ENCODE measurements at places on chromosomes 1 and 21.
A peak's percentile ranks its signal among the peaks of the same experiment; 100 is the strongest.

- DNase-seq, result no peak
Measured at GRCh38 chr1:13523780-13524477, 10.1 kb upstream of the LRRC38 start.

- DNase-seq, result no peak
Measured at GRCh38 chr1:3463013-3463385, 8.5 kb downstream of the ARHGEF16 start.

DNA sequence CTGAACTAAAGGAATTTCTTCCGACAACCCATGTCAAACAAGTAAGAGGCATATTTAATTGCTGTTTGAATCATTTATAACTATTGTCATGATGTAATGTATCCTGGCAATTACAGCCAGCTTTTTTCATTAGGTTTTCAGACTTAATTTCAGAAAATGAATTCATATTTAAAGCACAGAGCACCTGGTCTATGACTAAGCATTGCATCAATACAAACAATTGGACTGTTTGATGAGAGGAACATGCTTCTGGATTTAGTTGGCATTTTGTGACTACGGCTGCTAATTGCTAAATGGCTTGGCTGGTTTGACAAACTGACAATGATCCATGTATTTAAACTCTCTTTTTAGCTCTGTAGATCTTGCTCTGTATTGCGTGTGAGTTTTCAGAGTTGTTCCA lies 853.4 kb downstream of the NCAM2 start:
- DNase-seq, result no peak

- DNase-seq, result no peak
Measured at GRCh38 chr1:244761279-244761678, 74.2 kb upstream of the COX20 start.

DNA sequence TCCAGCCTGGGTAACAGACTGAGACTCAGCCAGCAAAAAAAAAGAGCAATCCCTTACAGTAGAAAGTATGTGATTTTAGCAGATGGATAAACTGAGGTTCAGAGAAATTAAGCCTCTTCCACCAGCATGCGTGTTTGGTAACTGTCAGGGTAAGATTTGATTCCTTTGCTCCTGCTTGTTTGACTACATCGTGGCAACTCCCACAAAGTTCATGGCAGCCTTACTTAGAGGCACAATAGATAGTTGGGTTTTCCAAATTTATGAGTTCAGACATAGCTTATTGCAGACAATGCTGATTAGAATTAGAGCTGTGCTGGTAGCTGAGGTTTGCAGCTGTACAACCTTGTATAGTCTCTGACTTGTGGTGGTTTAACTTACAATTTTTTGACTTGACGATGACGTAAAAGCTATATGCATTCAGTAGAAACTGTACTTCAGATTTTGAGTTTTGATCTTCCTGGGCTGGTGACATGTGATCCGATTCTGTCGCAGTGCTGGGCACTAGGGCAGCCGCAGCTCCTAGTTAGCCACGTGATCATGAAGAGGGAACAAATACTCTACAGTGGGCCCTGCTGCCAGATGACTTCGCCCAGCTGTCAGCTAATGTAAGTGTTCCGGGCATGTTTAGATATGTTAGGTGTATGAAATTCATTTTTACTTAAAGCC lies 167.8 kb downstream of the DHRS3 start:
- no peak for DNase-seq

DNA sequence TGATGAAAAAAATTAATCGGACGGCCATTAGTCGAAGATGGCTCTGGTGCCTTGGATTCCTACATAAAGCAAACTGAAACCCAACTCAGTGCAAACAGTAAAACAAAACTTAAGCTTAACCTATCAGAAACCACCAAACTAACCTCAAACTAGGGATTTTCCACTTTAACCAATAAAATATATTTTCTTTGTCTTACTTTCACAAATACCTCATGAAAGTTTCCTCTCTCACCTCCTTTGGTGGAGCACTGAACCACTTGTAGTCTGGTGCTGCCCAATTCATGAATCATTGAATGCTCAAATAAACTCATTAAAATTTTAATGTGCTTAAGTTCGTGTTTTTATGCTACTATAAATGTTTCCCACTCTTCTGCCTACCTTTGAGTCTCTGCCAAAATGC lies 7.0 kb downstream of the ADORA3 start:
- no peak for DNase-seq

DNA sequence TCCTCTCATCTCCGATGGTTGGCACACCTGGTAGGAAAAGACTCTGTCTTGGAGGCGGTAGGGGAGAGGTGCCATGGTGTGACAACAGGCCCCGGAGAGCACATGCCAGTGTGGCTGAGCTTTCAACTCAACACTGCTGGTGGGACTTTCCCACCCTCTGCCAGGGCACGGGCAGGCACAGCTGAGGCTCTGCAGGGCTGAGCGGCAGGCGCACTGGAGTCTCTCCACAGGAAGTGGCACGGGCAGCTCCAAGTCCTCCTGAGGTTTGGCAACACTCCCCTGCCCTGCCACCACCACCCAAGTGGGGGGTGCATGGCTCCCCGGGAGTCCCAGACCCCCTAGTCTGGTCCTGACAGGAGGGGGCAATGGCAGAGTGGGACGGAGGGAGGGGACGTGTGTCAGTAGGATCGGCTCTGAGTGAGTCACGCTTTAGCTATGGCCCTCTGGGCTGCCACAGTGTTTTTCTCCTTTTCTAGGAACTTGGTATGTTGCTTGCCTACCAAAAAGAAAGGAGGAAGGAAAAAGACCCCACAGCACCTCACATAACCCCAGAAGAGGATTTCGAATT lies 27.3 kb upstream of the EVA1B start:
- DNase-seq, result no peak

GRCh38 chr1:89721351-89721750 lies 88.4 kb downstream of the LRRC8C start:
- no peak for DNase-seq

DNA sequence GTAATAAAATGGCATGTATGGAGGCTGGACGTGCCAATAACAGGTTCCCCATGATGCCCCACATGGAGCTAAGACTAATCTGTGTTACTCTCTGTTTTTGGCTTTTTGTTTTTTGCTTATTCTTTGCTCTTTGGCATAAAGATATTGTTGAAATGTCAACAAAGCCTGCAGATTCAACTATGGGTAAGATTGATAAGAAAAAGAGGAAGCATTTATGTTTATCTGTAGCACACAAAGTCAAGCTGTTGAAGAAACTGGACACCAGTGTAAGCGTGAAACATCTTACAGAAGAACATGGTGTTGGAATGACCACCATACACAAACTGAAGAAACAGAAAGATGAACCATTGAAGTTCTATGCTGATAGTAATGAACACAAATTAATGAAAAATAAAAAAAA lies 402.7 kb downstream of the LTN1 start:
- DNase-seq, result no peak

GRCh38 chr1:94541246-94542087 lies at the start of gene F3:
TSS of gene F3 (minus strand) at chr1:94541759. CDS start at chr1:94541636, 123 bp downstream.
- DNase-seq, result peak; percentile 76

DNA sequence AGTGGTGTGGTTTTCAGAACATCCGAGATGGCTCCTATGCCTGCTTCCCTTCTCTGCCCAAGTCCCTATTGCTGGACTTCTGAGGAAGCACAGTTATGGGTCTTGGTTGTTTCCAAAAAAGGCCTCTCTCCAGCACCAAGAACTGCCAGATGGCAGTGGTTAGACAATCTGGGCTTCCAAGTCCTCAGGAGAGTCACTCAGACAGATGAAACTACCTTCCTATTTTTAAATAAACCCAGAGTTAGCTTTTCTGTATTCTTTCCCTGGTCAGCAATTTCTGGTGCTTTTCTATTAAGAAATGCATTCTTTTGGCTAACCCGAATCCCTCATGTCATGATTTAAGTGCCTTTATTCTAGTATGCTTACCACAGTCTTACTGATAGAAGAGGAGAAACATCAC lies 245.9 kb downstream of the PRDM2 start:
- DNase-seq, result no peak

DNA sequence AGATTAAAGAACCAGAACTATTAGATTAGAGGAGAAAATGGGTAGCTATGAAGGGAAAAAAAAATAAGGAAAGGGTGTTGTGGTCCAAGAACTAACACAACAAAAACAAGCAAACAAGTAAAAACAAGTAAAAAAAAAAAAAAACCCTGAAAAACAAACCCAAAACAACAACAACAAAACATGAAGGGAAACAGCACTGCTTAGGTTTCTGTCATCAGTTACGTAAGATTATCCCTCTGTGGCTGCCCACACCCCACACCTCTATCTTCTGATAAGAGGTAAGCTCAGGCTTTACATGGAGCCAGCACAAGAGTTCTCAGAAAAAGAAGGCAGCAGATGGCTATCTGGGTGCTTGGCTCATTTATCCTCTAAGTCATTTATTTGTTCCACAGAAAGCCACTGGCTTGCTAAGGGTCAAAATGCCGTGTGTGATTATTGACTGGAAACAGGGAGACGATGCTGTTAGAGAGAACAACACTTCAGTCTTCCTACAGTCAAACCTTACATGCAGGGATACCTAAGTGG lies 57.5 kb downstream of the KIAA0319L start:
- no peak for DNase-seq

- DNase-seq, result peak; percentile 62
Measured at GRCh38 chr1:15153184-15153841, at the start of gene TMEM51. TSS of gene TMEM51 (plus strand) at chr1:15153747. CDS start at chr1:15215088, 61,341 bp downstream.

- no peak for DNase-seq
Measured at GRCh38 chr1:175742790-175743459, 470 bp downstream of the TNR start.

GRCh38 chr1:67434491-67434890 lies 4.3 kb upstream of the SERBP1 start:
- DNase-seq, result no peak

DNA sequence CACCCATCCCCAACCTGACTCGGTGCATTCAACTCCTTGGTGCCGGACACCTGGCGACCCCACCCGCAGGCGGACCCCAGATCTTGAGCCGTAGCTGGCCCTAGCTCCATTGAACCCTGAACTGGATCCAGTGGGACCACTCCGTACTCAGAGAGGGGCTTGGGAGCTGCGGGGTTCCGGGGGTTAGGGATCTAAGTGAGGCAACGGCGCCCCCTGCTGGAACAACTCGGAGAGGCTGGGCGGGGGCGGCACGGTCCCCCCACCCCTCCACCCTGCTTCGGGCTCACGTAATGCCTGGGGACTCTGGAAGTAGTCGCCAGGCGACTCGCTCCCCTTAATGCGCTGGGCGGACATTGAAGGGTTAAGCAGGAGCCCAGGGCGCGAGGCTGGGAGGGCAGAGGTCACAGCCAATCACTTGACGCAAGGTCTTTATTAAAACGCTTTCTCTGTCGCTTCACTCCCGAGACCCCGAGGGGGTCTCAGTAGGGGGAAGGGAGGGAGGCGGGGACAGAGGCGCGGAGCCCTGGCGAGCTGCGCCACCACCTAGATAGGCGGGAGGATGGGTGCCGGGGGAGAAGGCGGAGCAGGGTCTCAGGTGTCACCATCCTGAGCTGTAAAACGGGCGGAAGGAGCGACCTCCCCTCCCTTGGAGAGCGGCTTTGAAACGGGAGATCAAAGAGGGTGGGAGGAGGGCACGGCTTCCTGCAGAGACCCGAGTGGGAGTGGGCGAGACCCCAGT lies 704 bp upstream of the CRABP2 start:
- DNase-seq, result peak; percentile 85

- DNase-seq, result no peak
Measured at GRCh38 chr1:181783208-181783607, 278.3 kb downstream of the ZNF648 start.

DNA sequence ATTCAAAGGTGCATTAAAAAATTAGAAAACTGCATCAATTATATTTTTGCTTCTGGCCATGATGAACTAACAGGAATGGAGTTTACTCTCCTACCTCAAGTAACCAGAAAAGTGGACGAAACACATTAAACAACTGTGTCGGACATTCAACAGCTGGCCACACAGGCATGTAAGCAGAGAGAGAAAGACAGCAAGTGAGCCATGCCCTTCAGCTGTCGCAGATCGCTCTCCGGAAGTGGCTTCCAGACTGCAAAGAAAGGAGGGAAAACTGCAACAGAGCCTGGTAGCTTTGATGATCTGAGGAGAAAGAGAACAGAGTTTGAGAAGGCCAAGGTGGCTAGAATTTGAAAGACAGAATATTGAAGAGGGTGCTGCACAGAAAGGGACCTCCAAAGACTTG lies 557.2 kb downstream of the MATN1 start:
- DNase-seq, result no peak

GRCh38 chr1:43232074-43232473 lies 37.7 kb upstream of the TMEM125 start:
- no peak for DNase-seq

- no peak for DNase-seq
Measured at GRCh38 chr1:15951341-15952153, 24.4 kb downstream of the ZBTB17 start.

DNA sequence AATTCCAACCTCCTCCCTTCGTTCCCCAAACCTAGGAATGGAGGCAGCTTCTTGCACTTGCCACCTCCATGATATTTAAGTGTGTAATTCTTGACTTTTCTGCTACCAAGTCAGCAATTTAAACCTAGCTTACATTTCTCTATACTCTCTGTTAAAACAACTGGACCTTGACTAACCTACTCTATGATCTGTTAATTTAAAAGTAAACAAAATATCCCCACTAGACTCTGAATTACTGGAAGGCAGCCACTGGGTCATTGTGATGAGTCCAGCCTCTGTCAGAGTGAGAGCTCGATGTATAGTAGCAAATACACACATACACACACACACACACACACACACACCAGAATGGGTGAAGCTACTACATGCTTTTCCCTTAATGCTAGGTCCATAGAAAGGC lies 40.0 kb upstream of the DHCR24 start:
- no peak for DNase-seq

GRCh38 chr1:231606712-231607111 lies 19.9 kb upstream of the DISC1 start:
- no peak for DNase-seq

DNA sequence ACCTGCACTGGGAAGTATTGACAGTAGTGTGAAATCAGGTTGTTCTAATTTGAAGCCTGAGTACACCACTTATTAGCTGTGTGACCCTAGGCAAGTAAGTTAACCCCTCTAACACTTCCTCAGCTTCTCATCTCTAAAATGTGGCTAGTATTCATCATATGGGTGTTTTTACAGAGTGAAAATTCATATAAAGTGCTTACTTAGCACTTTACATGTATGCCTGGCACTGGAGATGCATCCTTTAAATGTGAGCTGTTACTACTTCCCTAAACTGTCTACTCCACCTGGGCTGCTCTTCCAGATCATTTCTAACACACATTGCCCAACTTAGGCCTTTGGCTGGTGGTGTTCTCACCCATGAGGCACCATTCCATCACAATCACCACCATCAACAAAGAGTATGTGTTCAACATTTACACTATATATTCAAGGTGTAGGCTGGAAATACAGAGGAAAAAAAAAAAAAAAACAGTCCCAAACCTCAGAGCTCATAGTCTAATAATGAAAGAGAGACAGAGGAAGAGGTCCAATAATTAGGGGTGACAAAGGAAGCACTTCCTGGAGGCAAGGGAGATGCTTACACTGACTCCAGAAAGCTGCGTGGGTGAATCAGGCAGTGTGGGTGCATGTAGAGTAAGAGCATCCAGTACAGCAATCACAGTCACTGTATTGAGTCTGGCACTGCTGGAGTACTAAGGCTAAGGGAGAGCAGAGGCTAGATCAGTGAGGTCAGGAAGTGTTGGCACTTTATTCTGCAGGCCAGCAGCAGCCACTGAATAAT lies 3.6 kb downstream of the STX6 start:
- DNase-seq, result no peak

- no peak for DNase-seq
Measured at GRCh38 chr21:40846587-40847411, at the start of gene DSCAM. TSS of gene DSCAM (minus strand) at chr21:40847158. CDS start at chr21:40846661, 497 bp downstream.

- DNase-seq, result no peak
Measured at GRCh38 chr1:18415448-18416027, 65.2 kb upstream of the KLHDC7A start.

- DNase-seq, result no peak
Measured at GRCh38 chr1:78620666-78621065, 418 bp downstream of the IFI44L start.

Data from GM13977 (cell line).